GF-D8 (cell line): ENCODE measurements at places on chromosomes 13 and 19.

DNA sequence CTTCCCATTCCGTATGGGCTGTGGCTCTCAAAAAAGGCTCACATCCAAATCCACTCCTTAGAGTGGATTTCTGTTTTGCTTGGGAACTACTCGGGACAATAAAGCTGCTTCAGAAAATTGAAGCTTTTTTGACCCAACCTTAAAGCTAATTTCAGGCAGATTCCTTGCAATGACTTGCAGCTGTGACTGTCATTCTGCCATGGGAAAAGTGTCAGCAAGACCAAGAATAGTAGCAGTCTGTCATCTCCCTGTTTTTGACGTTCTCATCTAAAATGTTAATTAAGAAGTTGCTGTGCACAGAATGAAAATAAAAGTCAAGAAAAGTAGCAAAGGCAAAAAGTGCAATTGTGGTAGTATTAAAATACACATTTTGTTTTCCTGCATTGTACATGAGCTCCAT lies 304.7 kb downstream of the COG6 start:
- no peak for DNase-seq

DNA sequence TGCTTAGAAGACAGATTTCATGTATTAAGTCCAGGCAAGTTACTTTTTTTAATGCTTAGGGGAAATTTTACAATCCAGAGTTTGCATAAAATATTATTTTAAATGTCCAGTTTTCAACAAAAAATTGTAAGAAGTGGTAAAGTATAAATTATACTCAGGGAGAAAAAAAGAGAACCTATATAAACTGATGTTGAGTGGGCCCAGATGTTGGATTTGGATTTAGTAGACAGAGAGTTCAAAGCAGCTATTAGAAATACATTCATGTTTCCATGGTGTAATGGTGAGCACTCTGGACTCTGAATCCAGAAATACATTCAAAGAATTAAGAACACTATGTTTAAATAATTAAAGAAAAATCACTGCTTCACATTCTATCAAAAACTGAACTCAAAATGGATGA lies 349.9 kb upstream of the ZNF507 start:
- DNase-seq, result no peak

GRCh38 chr19:46131485-46132143 lies 7.1 kb upstream of the IGFL3 start:
- no peak for DNase-seq

- no peak for DNase-seq
Observed at GRCh38 chr13:27980280-27980998, 8.1 kb downstream of the URAD start.

DNA sequence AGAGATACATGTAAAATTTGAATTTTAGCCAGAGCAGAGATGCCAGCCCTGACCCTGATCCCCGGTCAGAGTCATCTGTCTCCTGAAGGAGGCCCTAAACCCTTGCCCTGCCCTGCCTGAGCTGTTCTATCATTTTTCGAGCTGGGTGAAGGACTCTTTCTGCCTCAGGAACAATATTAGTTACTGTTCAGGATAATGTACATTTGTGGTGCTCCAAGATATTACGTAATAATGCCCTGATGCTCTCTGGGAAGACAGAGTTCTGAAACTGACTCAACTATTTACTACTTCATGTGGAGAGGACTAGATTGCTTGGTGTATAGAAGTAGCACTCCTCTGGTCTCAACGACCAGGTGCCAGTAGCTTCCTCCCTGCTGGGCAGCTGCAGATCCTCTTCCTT lies 37.9 kb upstream of the UBL3 start:
- DNase-seq, result no peak
